Hematopoietic multipotent progenitor cell treated with erythropoietin and hydrocortisone succinate and interleukin-3 and kit ligand, for 4 days (in vitro differentiated cells): ENCODE measurements at places on chromosomes 12 and 14.

- DNase-seq, result no peak
Observed at GRCh38 chr14:70893858-70894291, 13.4 kb upstream of the PCNX1 start.

- no peak for DNase-seq
Observed at GRCh38 chr12:91216871-91217270, 34.3 kb upstream of the DCN start.

DNA sequence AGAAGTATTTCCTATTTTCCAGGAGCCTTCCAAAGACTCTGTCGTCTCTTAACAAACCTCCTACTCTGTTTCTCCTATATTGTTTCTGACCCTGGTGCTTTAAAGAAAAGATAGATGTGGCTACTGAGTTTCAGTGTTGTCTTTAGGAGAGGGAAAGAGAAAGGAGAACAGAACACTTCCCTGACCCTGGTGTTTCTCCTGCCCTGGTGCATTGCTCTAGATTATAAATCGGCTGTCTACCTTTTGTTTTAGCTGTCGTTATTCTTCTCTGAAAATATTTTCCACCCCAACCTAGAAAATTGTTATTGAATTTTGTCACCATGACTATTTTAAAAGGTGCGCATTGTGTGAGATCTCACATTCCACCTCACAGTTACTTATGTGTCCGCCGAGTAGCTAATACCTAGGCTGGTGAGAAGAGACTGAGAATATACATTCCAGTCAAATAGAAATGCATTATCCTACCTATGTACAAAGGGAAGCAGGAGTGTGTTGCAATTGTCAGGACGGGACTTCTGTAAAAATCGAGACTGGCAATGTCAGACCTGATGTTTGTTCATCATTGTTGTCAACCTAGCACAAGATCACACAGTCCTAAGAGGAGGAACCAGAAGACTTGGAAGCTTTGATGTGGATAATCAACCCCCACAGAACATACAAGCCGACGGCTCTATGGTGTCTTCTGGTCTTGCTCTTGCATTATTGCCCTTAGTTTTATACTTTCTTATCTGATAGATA, 108.7 kb upstream of the SLC38A4 start:
- DNase-seq, result no peak

DNA sequence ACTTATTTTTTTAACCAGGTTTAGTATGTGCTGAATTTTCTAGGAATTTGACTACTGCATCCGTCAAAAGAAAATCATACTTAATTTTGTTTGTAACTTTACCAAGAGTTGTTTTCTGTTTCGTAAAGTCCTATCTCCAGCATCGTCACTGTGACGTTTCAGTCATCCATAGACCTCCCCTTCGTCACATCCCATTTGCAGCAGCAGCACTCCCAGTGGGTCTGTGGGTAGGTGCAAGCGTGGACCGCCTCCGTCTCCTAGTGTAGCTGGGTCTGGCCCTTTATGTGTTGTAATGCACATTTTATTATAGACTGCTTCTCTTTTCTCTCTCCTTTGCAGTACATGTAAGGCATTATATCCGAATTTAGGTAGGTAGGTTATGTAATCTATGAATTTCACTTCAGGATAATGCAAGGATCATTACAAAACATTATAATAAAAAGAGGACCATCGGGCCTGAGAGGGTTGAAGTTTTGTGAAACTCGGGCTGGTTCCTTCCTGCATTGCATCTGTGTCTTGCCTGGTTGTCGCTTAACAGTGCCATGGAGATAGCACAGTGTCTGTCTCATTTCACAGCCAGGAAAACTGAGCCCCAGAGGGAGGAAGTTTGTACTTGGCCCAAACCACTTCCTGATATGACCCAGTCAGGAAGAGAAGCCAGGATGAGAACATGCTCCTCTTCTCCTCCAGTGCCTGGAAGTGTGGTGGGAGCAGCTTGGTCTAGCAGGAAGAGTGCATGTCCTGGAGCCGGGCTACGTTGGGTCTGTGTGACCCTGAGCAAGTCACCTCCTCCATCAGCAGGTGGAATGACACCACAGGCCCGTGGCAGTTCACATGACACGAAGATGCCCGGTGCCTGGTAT, 41.3 kb downstream of the EVL start:
- DNase-seq, result peak; percentile 54

GRCh38 chr14:89731396-89731933, 223.1 kb downstream of the EFCAB11 start:
- no peak for DNase-seq

- peak; percentile 46 for DNase-seq
Observed at GRCh38 chr14:58638231-58639197, 752 bp downstream of the DACT1 start.

DNA sequence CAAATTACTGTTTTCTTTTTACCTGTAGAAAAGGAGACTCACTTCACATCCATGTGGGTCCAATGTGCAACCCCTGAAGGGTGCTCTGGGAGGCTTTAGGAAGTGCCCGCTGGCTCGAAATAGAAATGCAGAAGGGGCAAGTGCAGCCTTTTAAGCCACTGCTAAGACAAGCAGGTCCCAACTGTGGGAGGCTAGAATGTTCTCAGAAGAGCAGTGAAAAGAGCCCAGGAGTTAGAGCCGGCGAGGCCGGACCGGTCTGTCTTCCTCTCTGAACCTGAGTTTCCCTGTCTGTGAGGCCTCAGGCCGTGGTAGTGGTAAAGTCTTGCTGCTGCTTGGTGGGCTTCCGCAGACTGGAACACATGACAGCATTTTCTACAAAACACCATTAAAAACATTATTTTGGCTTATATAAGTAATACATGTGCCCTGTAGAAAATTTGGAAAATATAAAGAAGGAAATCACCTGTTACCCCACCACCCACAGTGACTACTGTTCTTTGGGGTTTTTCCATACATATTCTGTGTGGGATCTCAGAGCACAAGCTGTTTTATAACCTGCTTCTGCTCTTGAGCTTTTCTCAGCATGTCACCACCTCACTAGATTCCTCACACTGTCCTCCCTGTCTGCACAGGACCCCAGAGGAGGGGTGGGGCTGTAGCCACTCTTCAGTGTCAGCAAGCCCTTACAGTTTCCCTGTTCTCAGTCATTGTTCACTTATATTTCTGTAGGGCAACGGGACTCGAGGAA, 6.0 kb downstream of the CKB start:
- no peak for DNase-seq
